ENCODE measurements at places on chromosomes 12 and 14.
A peak's percentile ranks its signal among the peaks of the same experiment; 100 is the strongest.

DNA sequence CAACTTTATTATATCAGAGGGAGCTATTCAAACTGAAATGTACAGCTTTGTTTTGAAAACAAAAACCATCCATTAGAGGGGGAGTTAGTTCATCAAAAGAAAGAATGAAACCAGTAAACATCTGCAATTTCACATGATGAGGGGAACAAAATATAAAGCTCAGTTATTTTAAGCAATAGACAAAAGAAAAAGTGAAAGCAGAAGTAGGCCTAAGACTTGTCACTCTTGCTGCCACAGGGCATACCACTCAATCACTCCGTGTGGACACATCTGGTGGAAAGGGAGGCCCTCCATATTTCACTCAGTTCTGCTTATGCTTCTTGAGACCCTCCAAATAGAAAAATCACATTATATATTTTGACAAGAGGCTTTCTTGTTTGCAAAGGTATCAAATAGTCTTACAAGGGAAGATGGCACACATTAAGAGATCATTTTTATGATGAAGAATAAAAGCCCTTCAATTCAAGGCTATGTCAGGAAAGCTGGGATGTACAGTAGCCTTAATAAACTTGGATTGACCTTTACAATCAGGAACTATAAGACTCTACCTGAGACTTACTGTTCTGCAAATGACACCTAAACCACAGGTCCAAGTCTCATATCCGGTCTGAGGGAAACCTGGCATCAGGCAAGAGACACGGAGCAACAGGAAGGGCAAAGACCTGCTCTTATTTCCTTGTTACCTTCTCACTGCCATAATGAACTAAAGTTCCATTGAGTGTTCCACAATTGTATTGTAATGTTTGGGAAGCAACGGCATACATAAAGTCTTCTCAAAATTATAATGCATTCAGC is 222.5 kb upstream of the GRIP1 start:
- peak; percentile 11 for DNase-seq

- no peak for DNase-seq
These were observed 641.9 kb upstream of the FBXO33 start for GRCh38 chr14:40074169-40074568.

DNA sequence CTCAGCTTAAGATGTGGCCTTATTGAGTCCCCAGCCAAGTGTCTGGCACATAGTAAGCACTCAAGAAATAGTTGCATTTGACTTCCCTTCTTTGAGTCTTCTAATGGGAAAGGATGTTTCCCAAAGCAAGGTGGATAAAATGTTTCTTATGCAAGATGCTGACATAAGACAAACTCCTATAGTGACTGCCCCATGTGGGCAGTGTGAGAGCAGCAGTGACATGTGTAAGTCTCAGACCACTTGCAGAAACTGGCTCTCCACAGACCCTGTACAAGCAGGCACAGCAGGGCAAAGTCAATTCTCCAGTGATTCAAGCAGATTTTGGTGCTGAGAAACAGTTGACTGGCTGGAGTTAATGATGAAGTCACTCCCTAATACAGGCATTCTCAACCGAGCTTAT is 255.3 kb downstream of the ANO2 start:
- DNase-seq, result no peak

- DNase-seq, result no peak
These were observed 85.7 kb downstream of the SAMD4A start for GRCh38 chr14:54652605-54653052.

GRCh38 chr14:75607044-75607443 is 28.6 kb downstream of the FLVCR2 start:
- DNase-seq, result no peak

Measured in CD4-positive, alpha-beta T cell treated with Interleukin-21 for 1 hour (primary cell).